ENCODE measurements at places on chromosomes 6 and 20.
A peak's percentile ranks its signal among the peaks of the same experiment; 100 is the strongest.

DNA sequence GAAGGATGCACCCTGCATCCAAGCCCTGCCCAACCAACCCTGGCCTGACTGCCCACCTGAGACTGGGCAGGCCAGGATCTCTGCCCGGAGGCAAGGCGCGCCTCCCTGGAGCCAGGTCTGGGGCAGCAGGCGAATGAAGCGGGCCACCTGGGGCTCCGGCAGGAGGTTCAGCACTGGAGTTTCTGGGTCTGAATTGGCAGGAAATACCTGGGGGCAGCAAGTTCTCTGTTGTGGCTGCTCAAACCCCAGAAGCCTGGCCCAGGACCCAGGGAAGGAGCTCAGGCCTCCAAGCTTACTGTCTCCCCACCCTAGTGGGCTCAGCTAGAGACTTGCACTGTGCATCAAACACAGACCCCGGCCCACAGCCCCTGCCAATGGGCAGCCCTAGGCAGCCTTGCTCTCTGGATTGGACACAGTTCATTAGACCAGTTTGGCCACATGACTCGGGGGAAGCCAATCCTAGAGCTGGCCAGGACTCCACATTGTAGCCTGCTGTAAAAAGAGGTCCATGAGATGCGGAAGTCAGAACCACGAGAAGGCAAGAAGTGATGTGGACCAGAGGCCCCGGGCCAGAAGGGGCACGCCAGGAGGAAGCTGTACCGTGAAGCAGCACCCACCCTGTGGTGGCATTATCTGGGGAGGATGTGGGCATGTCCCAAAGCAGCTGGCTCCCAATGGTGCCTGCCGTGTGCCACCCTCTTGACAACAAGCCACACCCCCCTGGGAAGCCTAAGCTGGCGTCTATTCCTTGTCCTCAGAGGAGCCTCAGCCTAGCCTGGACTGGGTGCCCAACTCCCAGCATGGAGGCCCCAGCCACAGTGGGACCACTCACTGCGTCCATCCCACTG lies 3.1 kb downstream of the CPXM1 start:
- peak; percentile 15 for DNase-seq

DNA sequence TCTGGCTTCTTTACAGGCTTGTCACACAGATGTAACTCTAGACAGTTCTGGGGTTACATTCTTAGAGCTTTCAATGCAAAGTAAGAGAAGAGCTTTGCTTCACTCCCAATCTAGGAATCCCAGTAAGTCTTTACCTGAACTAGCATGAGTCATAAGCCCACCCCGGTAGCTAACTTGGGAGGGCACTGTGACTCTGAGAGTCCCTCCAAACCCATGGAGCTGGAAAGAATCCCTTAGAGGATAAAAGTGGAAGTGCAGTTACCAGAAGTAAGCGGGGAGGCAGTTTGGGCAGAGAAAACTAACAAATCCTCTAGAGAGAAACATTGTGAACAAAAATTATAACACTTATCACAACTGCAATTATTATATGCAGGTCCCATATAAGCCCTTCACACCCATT lies 84.0 kb upstream of the SMLR1 start:
- DNase-seq: no peak

DNA sequence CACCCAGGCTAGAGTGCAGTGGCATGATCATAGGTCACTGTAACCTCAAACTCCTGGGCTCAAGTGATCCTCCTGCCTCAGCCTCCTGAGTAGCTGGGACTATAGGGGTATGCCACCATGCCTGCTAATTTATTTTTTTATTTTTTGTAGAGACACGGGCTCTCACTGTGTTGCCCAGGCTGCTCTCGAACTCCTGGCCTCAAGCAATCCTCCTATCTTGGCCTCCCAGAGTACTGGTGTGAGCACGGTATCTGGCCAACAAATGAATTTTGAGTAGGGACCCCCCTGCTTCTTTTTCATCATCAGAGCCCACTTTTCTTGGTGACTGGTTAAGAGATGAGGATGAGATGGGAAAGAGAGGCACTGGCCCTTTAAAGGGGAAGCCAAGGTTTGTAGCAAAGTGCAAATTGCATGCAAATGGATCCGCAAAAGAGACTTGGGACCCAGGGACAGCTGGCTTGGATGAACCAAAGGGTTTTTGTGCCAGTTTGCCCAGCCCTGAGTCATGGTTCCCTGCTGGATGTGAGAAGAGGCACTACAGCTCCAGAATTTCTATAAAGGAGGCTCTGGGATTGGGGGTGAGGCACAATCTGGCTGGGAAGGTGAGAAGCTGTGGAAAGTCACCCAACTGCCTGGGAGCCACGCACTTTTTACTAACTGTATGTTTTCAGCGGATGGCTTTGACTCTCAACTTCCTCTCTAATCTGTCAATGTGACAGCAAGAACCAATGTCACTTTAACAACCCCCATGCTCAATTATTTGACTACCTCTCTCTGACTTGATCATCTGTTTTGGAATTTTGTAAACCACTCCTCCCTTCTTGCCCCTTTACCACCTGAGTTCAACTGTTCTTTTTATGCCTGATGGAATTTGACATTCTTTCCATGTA lies 58.7 kb upstream of the RNF24 start:
- no peak for DNase-seq

DNA sequence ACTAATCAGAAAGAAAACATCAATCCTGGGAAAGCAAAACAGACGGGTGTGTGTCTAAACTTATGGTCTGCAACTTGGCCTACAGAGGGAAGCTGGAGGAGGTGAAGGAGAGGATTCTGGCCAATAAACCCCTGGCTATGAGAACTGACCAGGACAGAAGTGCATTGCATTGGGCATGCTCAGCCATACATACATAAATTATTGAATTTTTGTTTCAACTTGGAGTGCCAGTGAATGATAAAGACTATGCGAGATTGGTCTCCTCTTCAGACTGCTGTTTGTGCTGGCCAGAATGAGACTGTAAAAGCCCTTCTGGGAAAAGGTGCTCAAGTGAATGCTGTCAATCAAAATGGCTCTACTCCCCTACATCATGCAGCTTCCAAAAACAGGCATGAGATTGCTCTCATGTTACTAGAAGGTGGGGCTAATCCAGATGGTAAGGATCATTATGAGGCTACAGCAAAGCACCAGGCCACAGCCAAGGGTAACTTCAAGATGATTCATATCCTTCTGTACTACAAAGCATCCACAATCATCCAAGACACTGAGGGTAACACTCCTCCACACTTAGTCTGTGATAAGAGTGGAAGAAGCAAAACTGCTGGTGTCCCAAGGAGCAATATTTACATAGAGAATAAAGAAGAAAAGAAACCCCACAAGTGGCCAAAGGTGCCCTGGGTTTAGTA lies 17.4 kb downstream of the ADNP start:
- DNase-seq: no peak

DNA sequence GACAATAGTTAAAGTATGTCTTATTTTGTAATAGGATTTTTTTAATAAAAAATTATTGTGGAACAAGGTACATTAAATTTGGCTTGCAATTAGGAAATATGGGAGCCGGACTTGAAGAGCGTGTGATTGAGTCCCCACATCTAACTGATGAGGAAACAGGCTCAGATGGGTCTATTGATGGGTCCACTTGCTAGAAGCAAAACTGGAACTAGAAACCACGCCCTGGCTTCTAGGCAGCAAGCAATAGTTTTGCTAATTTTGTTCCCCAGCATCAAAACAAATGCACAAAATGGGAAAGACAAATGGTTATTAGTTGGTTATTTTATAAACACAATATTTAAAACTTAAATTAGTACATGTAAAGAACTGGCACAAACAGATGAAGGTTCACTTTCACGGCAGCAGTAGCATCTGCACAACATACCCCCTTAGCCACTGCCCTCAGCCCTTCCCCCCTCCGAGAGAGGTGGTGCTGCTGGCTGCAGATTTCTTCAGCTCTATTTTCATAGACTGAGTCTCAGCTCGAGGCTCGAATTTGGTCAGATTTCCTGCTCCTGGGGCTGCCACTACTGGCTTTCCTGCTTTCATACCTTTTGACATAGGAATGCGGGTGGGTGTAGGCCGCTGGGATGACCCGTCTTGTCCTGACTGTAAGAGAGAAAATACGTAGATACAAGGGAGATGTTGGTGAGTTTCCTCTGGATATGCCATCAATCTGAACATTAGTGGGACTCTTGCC lies 23.8 kb upstream of the TMEM30A start:
- DNase-seq: no peak

DNA sequence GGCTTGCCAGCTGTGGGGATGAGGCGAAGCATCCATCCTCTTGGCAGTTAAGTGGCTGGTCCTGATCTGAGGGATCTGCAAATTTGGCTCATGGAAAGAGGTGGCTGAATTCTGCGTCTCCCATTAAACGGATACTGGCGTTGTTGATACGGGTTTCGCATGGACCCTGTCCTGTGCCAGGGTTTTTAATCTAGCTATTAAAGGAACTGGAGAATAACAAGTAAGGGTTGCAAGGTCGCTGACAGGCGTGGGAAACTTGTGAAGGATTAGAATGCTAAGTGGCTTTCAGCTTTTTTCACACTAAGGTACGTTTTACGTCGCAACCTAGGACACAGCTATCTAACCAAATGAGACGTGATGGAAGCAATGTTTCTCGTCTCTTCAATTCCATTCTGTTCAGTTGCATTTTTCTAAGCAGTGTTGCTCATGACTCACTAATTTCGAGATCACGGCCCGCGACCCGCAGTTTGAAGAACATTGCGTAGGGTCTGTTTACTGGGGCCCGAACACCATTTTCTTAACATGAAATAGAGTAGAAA lies 852 bp downstream of the GMNN start:
- DNase-seq: peak; percentile 31

DNA sequence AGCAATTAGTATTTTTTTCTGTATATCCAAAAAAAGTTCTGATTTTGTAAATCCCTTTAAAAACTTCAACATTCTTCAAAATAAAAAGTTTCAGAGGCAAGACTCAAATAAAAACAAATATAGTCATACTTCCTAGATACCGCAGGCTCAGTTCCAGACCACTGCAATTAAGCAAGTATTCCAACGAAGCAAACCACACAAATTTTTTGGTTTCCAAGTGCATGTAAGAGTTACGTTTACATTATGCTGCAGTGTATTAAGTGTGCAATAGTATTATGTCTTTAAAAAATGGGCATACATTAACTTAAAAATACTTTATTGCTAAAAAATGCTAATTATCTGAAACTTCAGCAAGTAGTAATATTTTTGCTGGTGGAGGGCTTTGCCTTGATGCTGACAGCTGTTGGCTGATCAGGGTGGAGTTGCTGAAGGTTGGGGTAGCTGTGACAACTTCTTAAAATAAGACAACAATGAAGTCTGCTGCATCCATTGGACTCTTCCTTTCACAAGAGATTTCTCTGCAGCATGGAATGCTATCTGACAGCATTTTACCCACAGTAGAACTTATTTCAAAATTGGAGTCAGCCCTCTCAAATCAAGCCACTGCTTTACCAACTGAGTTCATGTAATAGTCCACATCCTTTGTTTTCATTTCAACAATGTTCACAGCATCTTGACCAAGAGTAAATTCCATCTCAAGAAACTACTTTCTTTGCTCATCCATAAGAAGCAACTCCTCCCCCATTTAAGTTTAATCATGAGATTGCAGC lies 46.0 kb downstream of the PHIP start:
- peak; percentile 18 for DNase-seq

DNA sequence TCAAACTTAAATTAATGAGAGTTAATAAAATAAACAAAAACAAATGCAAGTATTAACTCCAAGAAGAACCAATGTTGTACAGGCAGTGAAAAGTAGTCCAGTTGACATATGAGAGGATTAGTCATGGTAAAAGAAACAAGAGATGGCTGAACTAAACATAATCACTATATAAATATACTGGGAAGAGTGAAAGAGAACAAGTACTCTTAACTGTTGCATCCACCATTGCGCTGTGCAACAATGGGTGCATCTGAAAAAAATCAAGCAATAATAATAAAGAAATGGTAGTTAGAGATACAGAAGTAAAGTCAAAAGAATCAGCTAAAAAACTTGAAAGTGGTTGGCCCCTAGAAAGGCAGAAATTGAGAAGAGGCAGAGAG lies 16.6 kb downstream of the HLA-F start:
- no peak for DNase-seq

GRCh38 chr6:30955367-30956042 lies 14.7 kb downstream of the MUCL3 start:
- peak; percentile 61 for DNase-seq

- DNase-seq: no peak
Measured at GRCh38 chr20:45059022-45059728, 41.8 kb downstream of the KCNS1 start.

DNA sequence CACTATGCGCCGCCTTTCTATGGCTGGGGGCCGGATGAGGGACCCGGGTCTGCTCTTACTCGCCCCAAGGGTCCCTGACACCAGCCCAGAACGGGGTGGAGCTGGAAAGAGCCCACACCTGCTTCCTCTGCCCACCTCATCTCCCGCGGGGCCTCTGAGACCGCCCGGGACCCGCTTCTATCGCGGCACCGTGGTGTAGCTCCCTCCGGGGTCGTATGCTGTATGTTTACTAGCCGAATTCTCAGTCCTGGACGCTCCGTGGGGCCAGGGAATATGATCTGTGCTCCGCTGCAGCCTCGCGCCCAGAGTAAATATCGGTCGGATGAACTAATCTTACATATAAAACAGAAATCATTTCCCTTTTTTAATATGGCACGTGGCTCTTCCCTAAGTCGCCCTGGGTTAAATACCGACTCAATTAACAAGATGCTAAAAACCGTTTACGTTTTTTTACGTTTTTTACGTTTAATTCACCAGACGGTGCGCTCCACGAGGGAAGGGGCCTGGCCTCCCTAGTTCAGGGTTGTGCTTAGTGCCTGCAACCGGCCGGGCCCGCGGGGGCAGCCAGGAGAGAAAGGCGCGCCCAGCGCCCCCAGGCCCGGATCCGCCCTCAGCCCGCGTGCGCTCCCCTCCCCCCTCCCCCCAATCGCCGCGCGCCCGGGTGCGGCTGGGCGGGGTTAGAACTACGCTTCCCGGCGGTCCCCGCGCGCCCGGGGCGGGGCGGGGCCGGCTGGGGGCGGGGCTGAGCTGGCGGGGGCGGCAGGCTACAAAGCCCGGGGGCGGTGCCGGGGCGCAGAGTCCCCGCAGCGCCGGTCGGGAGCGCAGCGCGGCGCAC lies at the start of gene RBM38:
TSS of gene RBM38 (plus strand) at position 793 of the 835 bp plus-strand sequence. CDS start 186 bp downstream, outside the sequence.
- peak; percentile 82 for DNase-seq

DNA sequence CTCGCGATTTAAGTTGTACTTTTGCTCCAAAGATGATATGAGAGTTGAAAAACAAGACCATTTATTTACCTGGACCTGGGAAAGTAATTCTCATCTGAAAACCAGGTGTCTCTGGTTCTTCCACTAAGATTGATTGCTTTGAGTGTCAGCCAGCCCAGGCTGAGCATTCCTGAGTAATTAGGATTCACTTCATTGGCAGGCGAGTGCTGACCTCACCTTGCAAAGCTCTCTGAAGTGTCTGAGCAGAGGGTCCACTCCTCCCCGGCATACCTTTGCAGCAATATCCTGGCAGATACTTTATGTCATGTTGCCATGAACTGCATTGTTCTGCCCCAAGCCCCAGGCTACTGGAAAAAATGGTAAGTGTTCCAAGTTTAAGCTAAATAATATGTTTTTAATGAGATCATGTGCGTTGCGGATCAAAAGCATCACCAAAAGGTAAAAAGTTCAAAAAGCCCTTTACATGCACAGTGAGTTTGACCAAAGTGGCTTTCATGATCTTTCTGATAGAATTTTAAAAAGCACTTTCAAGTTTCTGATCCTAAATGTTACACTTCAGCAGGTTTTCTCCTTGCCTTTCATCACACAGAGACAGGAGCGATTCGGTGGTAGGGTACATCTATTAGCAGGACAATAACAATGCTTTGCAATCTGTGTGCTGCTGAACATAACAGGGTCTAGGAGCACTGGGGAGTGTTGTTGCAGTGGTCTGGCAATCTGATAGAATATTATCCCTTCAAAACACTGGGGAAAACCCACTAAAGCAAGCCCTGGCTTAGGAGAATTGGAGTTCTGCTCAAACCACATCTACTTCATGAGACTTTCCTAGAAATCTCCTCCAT lies 127.8 kb upstream of the EEF1E1 start:
- DNase-seq: no peak

- DNase-seq: peak; percentile 52
Measured at GRCh38 chr20:5491455-5491854, 174.7 kb upstream of the PROKR2 start.

Data from hematopoietic multipotent progenitor cell treated with erythropoietin and hydrocortisone succinate and interleukin-3 and kit ligand, for 6 days (in vitro differentiated cells).